ENCODE measurements at places on chromosomes 11 and 22.

GRCh38 chr22:42931421-42932196 is 74.5 kb upstream of the ARFGAP3 start:
- no peak for DNase-seq

DNA sequence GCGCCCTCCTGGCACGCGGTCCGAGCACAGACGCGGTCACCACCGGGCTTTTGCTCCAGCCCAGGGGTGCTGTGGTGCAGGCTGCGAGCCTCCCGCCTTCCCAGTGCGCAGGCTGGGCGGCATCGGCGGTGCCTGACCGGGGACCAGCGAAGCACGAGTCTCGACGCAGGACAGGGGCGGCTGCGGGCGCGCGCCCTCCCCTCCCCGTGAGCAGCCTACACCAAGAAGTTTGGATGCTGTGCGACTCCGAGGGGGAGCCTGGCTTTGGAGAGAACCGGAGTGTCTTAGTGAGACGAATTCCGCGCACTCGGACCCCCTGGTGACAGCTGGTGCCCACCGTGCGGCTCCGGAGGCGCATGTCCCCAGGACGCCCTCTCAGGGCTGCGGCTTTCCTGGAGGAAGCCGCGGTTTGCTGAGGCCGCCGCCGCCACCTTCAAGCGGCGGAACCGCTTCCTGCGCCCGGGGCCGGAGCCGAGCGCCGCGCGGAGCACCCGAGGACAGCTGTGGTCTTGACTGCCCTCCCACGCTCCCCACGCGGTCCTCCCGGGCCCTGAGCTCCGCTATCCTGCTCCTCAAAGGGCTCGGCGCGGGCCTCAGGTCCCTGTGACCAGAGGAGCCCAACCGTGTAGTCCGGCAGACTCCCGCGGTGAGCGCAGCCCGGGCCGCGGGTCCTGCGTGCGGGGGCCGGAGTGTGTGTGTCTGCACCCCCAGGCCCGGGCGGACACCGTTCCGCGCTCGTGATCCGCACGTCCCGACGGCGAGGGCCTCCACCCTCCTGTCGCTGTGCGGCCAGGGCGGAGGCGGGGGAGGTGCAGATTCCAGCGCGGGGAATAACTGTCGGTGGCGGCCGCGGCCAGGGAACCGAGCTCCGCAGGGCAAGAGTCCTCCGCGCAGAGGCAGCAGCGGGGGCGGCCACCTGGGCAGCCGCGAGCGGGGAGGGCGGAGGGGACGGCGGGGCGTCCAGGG is 1.7 kb downstream of the FGF3 start:
- no peak for DNase-seq

GRCh38 chr11:2360081-2360642 is 16.9 kb upstream of the CD81 start:
- DNase-seq, result no peak

DNA sequence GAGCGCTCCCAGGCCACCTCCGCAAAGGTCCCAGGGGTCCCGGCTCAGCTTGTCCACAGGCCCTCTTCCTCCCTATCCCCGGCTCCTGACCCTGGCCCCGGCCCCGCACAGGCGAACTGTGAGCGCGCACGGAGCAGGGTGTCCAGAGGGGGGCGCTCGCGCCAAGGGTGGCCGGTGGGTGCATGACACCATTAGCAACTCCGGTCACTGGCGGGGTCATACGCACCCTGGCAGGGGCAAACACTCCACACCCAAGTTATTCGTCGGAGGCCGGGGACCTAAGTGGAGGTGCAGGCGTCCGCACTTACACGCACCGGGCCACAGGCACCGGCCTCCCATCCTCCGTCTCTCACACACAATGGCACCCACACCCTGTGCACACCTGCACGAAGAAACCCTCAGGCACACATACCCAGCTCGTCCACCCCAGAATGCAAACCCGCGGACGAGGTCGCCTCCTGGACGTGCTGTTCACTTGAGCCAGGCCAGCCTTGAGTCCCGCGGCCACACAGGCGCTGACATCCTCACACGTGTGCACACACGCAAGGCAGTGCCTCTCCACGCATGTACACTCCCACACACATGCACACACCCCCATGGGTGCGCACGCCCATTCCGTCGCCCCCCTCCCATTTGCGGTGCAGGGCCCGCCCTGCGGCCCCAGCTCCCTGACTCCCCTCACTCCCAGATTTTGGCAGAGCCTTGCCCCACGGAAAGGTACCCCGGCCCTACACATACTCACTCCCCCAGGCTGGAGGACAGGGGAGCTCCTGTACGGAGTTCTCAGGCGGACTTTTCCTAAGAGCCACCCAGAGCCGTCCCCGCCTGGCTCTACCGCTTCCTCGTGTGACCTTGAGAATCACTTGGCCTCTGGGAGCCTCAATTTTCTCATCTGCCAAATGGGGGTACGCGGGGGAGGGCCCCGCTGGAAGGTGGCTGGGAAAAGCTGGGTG is at the start of gene RASGRP2:
Gene RASGRP2 (minus strand): TSS at position 552 of the 953 bp plus-strand sequence. CDS start 1,276 bp downstream, outside the sequence.
- DNase-seq, result peak; percentile 78

GRCh38 chr11:95451682-95452081 is 220.7 kb upstream of the SESN3 start:
- DNase-seq, result no peak

DNA sequence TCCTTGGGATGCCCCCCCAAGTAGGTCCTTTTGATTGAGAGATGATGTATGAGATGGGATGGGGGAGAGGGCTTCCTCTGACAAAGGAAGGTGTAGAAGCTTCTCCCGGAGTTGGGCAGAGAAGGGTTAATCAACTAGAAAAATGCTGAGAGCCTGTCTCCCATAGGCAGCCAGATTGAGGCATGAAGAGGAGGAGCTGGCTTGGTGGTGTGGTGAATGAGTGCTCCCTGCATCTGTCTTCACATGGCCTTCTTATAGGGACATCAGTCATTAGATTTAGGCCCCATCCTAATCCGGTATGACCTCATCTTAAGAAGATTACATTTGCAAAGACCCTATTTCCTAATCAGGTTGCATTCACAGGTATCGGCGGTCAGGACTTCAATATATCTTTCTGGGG is 61.1 kb downstream of the NFAM1 start:
- no peak for DNase-seq

DNA sequence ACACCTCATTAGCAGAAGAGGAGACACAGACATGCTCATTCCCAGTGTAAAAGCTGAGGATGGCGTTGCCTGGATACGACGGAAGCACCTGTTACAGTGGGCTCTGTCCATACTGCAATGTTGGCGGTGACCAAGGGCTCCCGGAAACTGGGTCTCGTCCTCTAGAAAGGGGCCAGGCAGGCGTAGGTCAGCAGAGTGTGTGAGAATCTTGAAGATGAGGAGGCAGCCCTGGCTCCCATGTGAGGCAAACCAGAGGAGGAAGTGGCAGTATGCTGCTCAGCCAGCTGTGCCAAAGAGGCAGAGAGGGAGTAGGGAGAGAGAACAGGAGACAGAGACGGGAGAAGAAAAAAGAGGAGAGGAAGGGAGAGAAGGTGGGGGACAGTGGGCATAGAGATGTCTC is 10.3 kb downstream of the LTO1 start:
- no peak for DNase-seq

DNA sequence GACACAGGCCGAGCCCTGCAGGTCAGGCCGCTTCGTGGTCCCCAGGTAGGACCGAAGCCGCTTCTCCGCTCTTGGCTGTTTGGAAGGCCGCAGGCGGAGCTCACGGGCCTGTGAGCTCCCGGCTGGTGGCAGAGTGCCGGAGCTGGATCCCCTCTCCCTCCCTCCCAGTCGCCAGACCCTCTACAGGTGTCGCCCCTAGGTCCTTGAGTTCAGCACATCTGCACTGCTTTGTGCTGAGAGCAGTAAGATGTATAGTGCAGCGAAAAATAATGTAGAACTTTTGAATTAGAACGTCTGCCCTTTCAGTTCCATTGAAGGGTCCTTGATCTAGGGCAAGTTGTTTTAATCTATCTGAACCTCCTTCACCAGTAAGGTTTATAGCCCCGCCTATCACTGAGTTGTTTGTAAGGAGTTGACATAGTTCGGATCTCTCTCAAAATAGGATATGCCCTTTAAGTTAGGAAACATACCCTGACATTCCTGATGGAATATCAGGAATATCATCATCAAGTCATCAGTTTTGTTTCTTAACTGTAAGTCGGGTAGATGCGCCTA is 419 bp downstream of the ANKRD49 start:
- DNase-seq, result no peak

- DNase-seq, result no peak
Observed at GRCh38 chr11:84800755-84801346, 826.3 kb downstream of the DLG2 start.

- DNase-seq, result no peak
Observed at GRCh38 chr11:14245444-14245843, 113.5 kb downstream of the RRAS2 start.

DNA sequence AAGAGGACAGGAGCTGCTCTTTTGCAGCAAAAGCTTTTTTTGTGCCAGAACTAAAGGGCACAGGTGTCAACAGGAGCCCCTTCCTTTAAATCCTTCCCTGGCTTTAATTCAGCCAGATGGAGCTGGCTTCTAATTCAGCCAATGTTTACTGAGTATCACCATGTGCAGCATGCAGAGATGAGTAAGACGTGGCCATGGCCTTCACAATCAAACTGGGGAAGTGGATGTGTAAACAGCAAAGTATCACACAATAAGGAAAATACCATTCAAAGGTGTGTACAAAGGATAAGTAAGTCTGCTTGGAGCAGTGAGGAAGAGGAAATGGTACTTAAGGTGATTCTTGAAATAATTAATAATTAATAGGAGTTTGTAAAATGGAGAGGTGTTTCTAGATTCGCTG is 243.4 kb downstream of the NXPE2 start:
- no peak for DNase-seq

DNA sequence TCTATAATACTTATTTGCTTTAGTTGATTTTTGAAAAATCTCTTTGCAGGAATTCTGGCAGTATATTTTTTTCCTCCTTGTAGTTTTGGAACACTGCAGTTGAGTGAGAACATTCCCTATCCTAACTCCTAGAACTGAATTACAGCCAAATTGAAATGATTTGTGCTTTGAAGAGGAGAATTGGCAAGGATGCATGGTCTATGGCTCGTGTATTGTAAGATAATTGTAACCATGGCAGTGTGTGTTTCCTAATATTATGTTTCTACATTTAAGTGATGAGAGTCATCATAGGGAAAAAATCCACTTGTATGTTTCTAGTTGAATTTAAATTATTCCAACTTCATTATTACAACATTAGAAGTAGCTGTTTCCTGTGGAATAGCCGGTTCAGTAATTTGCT is 80.9 kb upstream of the MYO18B start:
- no peak for DNase-seq

- no peak for DNase-seq
Observed at GRCh38 chr22:20438678-20439492, 1.3 kb upstream of the SCARF2 start.

GRCh38 chr11:16097543-16097942 is 258.8 kb downstream of the SOX6 start:
- no peak for DNase-seq

GRCh38 chr22:46373159-46373558 is 37.6 kb downstream of the TRMU start:
- DNase-seq, result no peak

DNA sequence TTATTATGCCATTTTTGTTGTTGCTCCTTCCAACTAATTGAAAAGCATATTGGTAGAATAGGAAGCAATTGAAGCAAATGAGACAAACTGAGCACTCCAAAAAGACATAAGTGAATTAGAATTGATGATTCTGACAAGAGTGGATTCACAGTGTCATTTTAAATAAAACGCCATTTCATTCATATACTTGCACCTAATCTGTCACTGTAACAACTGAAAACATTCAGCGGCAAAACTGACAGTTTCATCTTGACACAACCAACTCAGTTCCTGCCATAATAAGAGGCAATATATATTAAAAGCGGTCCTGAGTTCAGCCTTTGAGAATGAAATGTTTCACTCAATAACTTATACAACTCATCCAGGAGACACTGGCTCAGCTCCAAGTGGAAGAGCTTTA is 306.8 kb downstream of the CNTN5 start:
- no peak for DNase-seq

DNA sequence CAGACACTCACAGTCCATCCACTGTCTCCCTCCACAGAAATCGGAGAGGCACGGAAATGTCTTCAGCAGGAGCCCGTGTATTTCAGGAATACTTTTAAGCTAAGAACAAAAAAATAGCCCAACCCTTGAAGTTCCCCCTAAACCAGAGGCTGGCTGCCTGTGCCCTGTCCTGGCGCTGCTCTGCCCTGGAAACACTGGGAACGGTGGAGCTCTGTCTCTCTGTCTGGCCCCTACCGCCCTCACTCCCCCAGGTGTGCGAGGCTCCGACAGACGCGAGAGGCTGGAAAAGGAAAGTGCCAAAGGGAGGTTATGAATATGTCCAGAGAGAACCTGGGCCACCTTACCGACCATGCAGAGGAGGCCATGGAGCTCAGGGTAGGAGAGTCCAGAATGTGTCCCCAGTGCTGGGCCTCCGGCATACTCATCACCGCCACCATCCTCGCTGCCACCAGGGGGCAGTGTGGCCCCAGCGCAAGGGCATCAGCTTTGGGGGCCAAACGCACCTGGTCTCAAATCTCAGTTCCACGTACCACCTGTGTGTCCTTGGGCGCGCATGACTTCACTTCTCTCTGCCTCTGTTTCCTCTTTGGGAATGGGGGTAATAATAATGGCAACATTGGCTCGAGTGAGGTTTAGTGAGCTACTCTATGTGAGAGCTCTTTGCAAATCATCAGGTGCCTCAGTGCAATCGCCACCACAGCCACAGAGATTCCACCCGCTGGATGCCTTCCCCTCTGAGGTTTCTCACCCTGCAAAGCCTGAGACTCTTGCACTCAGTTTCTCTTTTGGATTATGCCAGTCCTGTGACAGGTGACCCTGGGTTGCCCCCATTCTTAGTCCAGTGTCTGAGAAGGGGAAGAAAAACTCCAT is 10.4 kb upstream of the SLCO2B1 start:
- peak; percentile 80 for DNase-seq

GRCh38 chr22:37739035-37739434 is 42.2 kb downstream of the TRIOBP start:
- no peak for DNase-seq

DNA sequence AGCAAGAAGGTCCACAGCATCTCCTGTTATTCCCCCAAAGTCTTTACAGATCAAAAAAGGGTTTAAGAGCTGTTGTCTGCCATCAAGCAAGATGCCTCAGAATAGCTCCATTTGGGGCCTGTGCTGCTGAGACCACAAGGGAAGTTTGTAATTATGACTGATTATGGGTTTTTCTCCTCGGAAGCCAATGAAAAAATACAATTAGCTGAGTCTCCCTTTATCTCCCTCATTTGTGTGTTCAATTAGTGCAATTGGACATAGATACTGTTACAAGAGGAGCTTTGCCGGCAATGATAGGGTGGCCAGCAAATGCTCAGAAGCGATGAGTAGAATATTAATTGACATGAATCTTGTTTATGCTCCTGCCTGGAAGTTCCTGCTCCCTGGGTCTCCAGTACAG is 83.7 kb downstream of the COMMD9 start:
- DNase-seq, result no peak

- DNase-seq, result no peak
Observed at GRCh38 chr22:35841907-35842518, 124.3 kb downstream of the APOL5 start.

- no peak for DNase-seq
Observed at GRCh38 chr22:48811885-48812284, 1015.8 kb downstream of the BRD1 start.
